T-helper 1 cell (primary cell): ENCODE measurements at places on chromosomes 1 and 21.

DNA sequence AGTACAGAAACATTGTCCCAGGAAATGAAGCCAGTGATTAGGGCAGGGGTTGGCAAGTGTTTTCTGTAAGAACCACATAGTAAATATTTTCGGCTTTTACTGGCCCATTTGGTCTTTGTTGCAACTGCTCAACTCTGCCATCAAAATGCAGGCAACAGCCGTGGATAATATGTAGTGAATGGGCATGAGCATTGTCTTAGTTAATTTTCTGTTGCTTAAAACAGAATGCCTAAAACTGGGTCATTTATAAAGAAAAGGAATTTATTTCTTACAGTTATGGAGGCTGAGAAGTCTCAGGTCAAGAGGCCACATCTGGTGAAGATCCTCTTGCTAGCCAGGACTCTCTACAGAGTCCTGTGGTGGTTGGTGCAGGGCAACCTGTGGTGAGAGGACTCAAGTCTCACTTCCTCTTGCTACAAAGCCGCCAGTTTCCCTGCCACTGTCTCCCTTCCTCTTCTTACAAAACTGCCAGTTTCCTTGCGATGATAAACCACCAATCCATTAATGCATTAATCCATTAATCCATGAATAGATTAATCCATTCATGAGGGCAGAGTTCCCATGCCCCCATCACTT is 166.4 kb downstream of the PSMG1 start:
- no peak for DNase-seq

GRCh38 chr1:156503698-156504437 is 3.3 kb upstream of the MEF2D start:
- DNase-seq, result no peak

DNA sequence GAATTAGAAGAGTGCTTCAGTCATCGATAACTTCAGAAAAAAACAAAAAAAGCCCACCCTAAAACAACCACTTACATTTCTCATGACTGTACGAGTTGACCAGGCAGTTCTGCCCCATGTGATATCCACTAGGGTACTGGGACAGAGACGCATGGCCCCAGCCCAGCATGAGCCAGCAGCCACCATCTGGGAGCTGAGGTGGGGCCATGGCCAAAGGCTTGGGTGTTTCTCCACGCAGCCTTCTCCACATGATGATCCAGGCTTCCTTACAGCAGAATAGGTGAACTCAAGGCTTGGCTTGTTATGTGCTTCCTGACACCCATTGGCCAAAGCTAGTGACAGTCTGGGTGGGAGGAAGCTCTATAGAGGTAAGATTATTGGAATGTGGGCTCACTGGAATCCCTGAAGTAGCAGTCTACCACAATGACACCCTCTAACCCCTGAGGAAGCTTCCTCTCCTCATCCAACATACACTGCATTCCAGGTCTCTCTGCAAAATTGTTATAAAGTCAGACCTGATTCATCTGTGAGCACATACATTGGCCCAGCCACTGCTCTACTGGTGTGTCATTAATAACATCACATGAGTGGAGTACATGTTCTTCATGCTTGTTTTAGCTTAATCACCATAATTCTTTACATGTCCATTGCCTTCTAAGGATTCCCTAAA is 66.3 kb upstream of the NTPCR start:
- DNase-seq, result no peak

GRCh38 chr1:175218786-175219434 is 26.3 kb upstream of the KIAA0040 start:
- no peak for DNase-seq

GRCh38 chr1:94743862-94744261 is 76.3 kb upstream of the SLC44A3 start:
- DNase-seq, result no peak

DNA sequence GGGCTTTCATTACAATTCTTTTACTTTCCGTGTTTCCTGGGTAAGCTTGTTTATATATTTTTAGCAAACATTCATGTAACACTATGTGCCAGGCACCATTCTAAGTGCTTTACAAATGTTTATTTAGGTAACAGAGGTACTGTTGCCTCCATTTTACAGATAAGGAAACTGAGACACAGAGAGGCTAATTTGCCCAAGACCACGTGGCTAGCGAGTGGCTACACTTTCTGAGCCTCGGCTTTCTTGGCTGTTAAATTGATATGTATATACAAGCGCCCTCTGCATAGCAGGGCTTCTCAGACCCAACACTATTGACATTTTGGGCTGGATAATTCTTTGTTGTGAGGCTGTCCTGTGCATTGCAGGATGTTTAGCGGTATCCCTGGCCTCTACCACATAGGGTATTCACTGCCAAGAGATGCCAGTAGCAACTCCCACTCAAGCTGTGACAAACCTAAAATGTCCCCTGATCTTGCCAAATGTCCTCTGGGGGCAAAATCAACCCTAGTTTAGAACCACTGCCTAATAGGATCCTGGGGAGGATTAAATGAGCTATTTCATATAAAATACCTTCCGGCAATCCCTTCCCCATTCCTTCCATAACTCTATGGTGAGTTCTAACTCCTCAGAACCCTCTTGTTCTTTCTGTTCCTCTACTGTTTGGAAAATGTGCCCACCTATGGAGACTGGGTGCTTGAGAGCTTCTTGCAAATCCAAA is 17.2 kb upstream of the ID3 start:
- DNase-seq, result no peak

- peak; percentile 45 for DNase-seq
Observed at GRCh38 chr1:181021811-181022434, 747 bp downstream of the STX6 start.

DNA sequence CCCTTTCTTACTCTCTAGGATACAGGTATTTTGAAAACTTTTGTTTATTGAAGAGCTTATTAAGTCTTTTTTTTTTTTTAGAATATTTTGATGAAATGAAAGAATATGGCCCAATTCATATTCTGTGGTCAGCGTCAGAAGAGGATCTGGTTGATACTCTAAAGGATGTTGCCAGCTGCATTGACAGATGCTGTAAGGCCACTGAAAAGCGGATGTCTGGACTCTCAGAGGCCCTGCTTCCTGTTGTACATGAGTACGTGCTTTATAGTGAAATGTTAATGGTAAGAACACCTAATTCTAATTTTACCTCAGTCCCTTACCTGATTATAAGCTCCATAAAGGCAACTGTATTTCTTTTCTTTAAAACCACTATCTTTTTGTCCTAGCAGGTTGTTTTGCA is 37.1 kb downstream of the SNX7 start:
- no peak for DNase-seq

- DNase-seq, result peak; percentile 79
Observed at GRCh38 chr1:212678456-212679410, 20.9 kb downstream of the BATF3 start.

DNA sequence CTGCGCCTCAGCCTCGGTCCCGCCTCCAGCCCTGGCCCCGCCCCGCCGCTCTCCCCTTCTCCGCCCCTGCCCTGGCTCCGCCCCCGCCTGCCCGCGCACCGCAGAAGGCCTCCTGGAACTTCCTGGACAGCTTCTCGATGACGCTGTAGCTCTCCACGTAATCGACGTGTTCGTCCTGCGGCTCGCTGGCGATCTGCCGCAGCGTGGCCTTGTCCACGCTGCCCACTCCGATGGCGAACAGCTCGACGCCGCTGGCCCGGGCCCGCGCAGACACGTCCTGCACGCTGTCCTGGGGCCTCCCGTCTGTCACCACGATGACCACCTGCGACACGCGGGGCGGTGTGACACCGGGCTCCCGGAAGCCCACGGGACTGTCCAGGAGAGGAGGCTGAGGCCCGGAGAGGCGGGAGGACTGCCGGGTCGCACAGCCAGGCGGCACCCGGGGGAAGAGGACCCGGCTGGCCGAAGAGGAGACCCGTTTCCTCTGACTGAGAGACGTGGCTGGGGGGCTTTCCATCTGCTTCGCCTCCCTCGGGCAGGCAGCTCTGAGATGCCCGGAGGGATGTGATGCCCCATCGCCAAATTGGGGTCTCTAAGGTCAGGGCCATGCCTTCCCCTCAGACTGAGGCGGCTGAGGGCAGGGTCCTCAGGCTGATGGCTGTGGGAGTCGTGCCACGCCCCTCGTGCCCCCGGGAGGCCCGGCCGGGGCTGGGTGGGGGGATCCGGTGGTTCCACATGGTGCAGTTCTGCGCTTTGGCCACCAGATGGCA is 4.6 kb downstream of the MATN1 start:
- peak; percentile 76 for DNase-seq

- DNase-seq, result no peak
Observed at GRCh38 chr1:221727146-221728036, 14.5 kb downstream of the DUSP10 start.

GRCh38 chr1:30058970-30059369 is 664.4 kb downstream of the MATN1 start:
- no peak for DNase-seq

GRCh38 chr1:159121526-159121925 is 45.0 kb upstream of the AIM2 start:
- DNase-seq, result peak; percentile 2
